ENCODE measurements at places on chromosomes 11 and 22.

- ATAC-seq: no peak
These were observed 14.1 kb downstream of the PLCB3 start for GRCh38 chr11:64265176-64266160.

- no peak for ATAC-seq
These were observed 239.2 kb upstream of the TBCEL start for GRCh38 chr11:120784566-120785251.

DNA sequence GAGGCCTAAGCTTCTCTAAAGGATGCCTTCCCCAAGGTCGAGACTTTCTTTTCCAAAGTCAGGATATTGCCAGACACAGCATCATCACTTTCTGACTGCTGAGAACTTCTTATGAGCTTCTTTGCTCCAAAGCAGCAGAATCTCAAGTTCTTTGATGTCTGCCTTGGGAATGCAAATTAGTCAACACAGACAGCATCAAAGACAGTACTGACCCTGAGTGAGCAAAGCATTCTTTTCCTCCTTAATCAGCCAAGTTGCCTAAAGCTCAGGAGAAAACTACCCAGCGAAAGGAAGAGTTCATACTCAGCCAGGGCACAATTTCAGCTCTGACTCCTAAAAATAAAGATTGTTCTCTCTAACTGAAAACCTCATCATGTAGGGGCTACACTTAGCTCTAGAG is 98.0 kb downstream of the SLC36A4 start:
- ATAC-seq: no peak

- no peak for ATAC-seq
These were observed 8.9 kb downstream of the TOM1 start for GRCh38 chr22:35308480-35309021.

DNA sequence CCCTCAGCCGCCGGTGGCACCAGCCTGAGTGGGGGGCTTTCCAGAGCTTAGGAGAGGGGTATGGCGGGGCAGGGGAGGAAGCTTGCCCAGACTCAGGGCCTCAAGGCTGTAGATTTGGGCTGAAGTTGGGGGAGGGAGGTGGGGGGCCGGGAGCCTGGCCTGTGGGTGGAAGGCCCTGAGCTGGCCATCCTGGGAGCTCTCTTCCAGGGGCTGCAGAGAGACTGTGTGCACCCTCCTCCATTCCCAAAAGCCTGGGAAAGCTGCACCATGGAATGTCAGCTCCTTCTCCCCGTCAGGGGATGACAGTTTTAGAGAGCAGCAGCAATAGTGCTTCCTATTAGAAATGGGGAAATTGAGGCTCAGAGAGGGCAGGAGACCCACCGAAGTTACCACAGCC is 1.0 kb downstream of the SYT12 start:
- no peak for ATAC-seq

- no peak for ATAC-seq
These were observed 7.4 kb upstream of the PELI3 start for GRCh38 chr11:66459138-66459778.

DNA sequence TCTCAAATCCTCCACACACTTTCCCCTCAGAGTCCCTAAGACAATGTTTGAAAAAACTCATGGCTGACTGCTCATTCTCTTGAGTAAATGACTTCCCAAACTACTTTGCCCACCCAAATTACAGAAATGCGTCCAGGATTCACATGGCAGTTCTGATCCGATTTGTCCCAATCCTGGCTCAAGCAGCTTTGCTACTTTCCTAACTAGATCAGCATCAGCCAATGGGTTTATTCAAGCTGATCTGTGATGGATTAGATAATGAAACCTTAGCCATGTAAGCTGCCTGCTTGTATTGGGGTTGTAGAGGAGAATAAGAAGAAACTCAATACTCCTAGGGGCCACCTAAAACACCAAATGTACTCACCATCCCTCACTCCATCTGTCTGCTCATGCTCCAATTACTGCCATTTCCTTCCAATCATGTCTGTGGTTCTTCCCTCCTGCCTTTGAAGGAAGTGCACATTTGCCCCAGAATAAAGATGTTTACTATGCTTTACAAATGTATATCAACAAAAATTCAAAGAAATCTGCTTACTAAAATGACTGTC is 6.9 kb downstream of the RBFOX2 start:
- ATAC-seq: no peak

DNA sequence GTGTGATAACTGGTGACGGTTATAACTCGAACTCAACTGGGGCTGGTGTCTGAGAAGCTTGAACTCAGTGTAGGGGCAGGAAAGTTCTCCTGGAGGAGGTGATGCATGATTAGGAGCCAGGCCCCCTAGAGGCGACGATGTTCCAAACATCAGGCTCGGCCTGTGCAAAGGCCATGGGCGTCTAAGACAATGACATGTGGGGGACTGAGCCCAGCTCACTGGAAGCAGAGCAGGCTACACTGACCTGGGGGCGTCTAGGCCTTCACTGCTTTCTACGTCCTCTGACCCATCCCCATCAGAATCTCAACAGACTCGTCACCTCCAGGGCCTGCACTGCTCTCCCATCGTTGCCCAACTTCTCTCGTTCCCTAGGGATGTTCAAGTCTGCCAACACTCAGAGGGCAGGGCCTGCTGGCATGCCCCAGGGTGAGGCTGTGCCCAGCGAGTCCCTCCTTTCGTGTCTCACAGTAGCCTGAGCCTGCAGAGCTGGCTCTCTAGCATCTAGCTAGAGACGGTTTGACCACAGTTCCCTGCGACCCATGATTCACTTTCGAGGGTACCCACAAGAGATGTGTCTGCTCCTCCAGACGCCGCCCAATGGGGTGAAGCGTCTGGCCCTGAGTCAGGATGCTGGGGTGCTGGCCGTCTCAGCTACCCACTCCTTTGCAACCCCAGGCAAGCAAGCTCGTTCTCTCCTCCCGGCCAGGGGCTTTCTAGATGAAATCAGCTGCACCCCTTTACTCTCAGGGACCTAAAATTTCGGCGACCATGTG is 1.1 kb upstream of the ATG16L2 start:
- peak; percentile 68 for ATAC-seq

DNA sequence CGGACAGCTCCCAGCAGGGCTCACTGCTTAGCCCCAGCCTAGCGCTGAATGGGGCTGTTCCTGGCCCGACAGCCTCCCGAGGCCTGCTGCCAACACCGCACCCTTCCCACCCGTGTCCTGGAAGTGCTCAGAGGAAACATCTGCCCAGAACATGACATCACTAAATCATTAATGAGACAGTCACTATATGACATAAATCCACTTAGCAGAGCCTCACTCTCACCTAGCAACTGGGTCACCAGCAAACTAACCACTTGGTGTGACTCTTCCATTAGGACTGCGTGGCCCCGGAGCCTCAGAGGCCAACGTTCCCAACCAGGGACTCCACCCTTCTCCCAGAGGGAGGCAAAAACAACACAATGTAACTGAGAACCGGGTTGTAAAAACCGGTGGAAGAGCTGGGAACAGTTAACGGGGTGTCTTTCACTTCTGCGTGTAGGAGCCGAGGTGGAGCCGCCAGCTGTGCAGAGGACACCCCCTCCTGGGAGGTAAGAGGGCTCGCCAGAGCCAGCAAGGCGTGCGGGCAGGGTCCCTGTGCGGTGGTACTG is 21.4 kb upstream of the PACSIN2 start:
- ATAC-seq: peak; percentile 83

GRCh38 chr22:38347944-38348750 is 30.9 kb upstream of the CSNK1E start:
- ATAC-seq: peak; percentile 94

- ATAC-seq: no peak
These were observed 1.0 kb downstream of the SYCE3 start for GRCh38 chr22:50561401-50562358.

- no peak for ATAC-seq
These were observed 17.5 kb downstream of the CTTN start for GRCh38 chr11:70415642-70416395.

DNA sequence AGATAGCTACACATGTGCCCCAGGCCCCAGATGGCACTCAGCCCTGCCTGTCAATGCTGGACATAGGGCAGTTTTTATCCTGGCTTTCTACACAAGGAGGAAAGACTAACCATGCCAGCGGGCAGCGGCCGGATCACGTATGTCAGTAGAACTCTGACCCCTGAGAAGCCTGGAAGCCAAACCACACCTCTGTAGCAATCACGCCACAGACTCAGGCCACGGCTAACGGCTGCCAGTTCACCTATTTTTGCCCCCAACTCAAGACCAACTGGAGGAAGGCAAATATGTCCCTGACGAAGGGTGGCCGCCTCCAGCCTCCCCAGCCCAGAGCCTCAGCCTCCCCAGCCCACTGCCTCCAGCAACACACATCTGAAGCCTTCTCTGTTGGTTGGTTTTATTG is 7.2 kb upstream of the CD81 start:
- no peak for ATAC-seq

- no peak for ATAC-seq
These were observed 85.4 kb downstream of the OSBP2 start for GRCh38 chr22:30780026-30780425.

DNA sequence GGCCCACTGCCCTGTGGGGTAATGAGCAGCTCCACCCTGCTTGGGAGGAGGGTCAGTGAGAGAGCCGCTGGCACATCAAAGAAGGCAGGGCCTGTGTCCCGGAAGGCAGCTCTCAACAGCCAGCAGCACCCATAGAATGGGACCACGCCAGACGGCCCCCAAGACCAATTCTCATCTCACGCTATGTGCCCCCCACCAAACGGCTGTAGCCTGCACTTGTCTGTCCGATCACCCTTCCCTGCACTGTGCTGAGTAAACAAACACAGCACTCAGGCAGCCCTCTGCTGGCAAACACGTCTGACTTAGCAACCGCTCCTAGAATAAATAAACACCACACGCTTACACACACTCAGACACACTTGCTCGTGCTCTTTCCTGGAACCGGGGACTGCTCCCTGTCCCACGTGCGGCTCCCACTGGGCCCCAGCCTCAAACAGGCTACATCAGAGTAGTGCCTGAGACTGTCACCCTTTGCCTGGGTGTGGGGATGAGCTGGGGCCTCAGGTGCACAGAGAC is 53.2 kb upstream of the CDON start:
- ATAC-seq: peak; percentile 70

- ATAC-seq: no peak
These were observed 86.2 kb downstream of the BTBD10 start for GRCh38 chr11:13376838-13377237.

DNA sequence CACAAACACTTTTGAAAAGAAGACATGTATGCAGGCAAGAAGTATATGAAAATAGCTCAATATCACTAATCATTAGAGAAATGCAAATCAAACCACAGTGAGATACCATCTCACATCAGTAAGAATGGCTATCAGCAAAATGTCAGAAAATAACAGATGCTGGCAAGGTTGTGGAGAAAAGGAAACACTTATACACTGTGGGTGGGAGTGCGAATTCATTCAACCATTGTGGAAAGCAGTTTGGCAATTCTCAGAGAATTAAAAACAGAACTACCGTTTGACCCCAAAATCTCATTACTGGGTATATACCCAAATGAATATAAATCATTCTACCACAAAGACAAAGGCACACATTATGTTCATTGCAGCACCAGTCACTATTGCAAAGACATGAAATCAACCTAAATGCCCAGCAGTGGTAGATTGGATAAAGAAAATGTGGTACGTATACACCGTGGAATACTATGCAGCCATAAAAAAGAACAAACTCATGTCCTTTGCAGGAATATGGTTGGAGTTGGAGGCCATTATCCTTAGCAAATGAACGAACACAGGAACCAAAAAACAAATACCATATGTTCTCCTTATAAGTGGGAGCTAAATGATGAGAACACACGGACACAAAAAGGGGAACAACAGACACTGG is 18.5 kb downstream of the MMP13 start:
- ATAC-seq: no peak

DNA sequence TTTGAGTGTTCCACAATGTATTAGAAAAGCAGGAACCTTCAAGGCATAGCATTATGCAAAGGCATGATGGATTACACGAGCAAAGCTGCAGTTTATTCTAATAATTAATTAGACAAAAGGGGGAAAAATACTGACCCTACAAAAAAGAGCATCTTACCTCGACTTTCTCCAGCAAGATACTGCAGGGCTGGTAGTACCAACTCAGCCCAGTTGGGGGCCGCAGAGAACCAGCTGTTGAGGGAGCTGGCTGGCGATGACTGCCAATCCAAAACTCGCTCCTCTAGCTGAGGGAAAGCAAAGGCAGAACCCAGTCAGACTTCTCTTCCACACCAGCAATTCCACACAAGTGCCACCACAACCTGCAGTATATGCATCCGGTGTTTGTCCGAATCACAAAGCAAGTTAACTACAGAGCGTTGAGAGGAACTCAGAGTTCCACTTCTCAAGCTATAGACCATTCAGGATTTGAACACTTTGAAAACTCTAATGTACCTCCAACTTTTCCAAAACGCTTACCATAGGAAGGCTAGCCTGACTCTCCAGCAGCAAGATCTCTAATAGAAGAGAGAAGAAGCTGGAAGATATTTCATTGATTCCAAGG is 13.7 kb downstream of the NFRKB start:
- peak; percentile 79 for ATAC-seq

GRCh38 chr11:102950622-102951081 is 4.9 kb downstream of the MMP13 start:
- ATAC-seq: no peak

DNA sequence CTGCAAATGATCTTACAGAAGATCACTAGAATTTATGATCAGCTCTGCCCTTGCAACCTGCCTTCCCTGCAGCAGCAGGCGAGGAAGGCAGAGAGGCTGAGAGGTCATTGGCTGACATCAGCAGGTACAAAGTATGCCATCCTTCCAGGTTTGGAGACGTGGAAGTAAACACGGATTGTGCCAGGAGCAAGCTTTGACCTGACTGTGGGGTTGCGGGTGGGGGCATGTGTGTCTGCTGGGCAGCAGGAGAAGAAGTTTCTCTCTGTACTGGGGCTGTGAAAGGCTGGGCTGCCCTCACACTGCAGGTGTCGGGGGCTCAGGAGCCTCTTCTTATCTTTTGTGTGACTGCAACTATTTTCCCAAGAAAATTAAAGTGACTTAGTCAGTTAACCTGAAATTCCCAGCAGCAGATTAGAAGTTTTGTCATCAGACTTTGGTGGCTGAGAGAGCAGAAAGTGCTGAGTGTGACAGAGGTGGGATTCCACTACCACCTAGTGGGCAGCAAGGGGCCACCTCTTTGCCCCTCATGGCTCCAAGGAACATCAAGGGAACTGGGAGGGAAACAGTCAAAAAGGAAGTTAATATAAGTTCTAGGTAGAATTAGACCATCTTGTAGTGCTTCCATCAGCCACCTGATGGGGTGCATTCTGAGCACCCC is 565.9 kb downstream of the ETS1 start:
- no peak for ATAC-seq

- no peak for ATAC-seq
These were observed 20.2 kb downstream of the CELF1 start for GRCh38 chr11:47532597-47533213.

GRCh38 chr22:33723915-33724314 is 196.4 kb downstream of the LARGE1 start:
- no peak for ATAC-seq

DNA sequence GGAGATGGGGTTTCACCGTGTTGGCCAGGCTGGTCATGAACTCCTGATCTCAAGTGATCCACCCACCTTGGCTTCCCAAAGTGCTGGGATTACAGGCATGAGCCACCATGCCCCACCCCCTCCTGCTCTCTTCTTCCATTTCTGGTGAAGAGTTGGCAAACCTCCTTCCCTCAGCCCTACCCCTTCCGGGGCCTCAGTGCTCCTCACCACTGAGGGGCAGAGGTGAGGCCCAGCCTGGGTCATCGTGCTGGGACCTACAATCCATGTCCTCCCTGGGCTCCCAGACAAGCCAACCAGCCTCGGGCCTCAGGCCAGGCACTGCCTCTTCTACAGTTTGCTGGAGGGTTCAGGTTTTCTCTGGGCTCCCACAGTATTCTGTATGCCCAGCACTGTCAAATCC is 14.8 kb upstream of the TPBGL start:
- no peak for ATAC-seq

- no peak for ATAC-seq
These were observed 452.0 kb upstream of the KIRREL3 start for GRCh38 chr11:127452533-127452932.

GRCh38 chr22:46193898-46194310 is 43.6 kb downstream of the PPARA start:
- ATAC-seq: no peak

All from esophagus mucosa (tissue), 1 donor.